Activated CD4-positive, alpha-beta T cell treated with anti-CD3 and anti-CD28 coated beads, Interleukin-2, amount 10 ng/mL, durations not matched to agents 24 days and 14 days (primary cell): ENCODE measurements at places on chromosomes 3 and 15.

- DNase-seq, result no peak
Measured at GRCh38 chr15:87943626-87944025, 312.9 kb downstream of the NTRK3 start.

GRCh38 chr3:126964261-126964660, 18.7 kb upstream of the PLXNA1 start:
- no peak for DNase-seq

- no peak for DNase-seq
Measured at GRCh38 chr3:55074796-55075195, 146.9 kb upstream of the LRTM1 start.

- DNase-seq, result no peak
Measured at GRCh38 chr3:128319107-128319506, 147.6 kb downstream of the DNAJB8 start.

- DNase-seq, result peak; percentile 88
Measured at GRCh38 chr3:69250014-69250413, 127.6 kb upstream of the LMOD3 start.

- no peak for DNase-seq
Measured at GRCh38 chr15:66834881-66835878, 133.1 kb downstream of the SMAD6 start.

GRCh38 chr3:168156479-168156878, 60.8 kb upstream of the GOLIM4 start:
- no peak for DNase-seq

GRCh38 chr15:29226436-29227208, 43.0 kb downstream of the NSMCE3 start:
- no peak for DNase-seq
